Activated CD8-positive, alpha-beta memory T cell treated with anti-CD3 and anti-CD28 coated beads for 1 hour (primary cell): ENCODE measurements at places on chromosomes 1 and 21.

DNA sequence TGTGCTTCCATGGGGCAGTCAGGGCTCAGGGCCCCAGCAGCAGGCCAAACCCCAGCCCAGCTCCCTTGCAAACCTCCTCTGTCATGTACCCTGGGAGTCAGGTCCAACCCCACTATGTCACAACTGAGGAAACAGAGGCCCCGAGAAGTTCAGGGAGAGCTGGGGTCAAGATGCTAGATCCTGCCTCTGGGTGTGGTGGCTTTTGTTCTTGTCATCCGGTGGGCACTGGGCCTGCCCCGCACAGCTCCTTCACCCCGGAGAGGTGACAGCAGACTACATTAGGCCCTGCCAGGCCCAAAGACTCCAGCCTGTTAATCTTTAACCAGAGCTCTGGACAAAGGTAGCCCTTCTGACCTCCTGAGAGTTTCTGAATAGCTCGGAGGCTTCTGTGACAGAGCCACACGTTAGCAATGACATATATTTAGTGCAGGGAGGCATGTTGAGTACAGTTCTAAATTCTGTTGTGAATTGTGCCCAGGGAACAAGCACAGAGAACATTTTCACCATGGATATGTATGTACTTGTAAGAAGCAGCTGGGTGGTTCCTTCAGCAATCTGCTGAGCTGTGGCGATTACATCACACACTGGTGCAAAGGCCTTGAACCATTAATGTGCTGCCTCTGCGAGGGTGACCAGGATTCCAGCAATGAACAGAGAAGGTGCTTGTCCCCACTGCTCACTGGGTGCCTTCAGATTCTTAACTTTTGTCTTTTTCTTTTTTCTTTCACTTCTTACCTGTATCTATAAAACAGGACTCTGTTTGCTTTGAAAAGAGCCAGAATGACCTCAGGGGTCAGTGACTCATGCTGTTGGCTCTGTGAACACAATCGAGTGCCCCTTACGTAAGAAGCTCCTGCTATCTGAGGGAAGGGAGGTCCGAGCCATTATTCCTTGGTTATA, 102.8 kb downstream of the RHOU start:
- no peak for DNase-seq

GRCh38 chr1:209822706-209823105, 5.1 kb upstream of the UTP25 start:
- DNase-seq = no peak

DNA sequence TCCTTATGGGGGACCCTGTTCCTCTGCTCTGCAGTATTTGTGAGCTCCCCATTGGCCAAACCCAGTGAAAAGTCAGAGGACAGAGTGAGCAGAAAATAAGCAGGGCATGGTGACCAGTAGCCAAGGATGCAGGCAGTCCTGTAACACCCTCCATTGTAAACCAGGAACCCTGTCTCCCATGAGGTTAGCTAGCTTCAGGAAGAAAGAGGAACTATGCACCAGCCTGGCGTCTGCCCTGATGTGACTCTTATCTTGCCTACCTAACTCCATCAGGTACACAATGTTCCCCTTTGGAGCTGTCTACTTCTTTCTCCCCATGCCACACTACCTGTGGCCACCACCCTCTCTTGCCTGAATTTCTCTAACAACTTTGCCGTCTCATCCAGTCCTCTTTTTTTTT, 119.2 kb downstream of the LRIG2 start:
- no peak for DNase-seq

DNA sequence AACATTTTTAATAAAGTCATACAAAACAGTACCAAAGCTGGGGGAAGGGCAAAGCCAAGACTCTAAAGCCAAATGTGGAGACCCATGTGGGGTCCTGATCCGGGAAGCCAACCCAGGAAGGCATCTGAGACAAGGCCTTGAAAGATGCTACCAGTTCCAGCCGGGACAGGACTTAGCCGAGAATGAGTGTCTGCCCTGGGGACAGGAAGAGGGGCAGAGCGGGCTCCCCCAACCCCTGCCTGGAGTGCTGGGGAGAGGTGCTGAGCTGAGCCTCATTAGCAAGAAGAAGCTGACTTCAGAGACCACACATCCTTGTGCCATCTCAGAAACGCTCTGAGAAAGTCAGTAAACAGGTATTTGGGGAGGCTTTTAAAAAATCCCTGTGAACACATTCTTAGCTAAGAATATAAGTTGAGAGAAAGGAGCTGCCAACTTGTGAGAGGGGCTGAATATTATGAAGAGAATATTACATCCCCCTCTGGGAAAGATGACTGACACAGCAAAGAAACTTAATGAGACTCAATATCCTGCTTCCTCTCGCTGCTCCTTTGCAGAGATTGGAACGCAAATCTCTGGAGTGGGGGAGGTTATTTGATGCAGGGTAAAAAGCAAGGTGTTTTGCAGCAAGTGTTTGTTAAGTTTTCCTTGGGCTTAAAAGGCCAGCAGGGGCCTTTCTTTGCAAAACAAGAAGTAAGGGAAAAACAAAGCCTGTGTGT, 103.3 kb upstream of the KCND3 start:
- DNase-seq = no peak

DNA sequence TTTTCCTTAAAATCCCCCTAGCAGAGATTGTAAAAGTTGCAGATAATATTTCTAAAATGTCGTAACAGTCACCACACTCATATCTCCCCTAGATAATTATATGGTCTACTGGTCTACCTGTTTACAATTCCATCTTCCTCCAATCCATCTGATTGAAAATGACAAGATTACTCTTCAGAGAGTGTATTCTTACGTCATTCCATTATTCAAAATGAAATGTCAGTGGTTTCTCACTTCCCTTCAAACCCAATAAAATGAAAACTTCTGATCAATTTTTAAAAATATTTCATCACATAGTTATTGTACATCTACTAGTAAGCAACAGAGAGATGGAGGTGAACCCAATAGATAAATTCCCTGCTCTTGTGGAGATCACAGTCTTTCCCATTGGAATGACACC, 202.2 kb upstream of the C8B start:
- DNase-seq = no peak

DNA sequence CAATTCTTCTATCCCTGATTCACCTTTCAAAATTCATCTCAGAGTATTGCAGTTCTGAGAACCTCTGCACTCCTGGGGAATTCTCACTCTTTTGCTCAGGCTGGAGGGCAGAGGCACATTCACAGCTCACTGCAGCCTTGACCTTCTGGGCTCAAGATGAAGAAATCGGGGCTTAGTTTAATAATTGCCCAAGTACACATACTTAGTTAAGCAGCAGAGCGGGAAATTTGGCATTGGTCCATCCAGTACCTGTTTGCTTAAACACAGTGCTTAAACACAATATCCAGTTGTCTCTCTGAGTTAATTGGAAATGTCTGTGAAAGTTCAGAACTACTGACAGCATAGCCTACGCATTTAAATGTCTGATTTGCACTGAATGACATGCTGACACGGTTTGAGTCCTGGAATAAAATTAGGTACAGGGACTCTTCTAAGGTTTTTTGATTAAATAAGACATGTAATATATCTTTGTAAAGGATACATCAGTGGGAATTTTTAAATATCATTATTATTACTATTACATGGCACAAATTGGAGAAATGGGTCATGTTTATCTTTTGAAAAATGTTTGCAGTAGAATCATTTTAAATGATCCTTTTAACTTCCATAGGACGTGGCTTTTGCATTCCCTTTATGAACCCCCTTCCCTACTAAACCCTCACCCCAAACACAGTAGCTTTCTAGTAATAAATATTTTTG, 337.4 kb downstream of the SRGAP2C start:
- no peak for DNase-seq

DNA sequence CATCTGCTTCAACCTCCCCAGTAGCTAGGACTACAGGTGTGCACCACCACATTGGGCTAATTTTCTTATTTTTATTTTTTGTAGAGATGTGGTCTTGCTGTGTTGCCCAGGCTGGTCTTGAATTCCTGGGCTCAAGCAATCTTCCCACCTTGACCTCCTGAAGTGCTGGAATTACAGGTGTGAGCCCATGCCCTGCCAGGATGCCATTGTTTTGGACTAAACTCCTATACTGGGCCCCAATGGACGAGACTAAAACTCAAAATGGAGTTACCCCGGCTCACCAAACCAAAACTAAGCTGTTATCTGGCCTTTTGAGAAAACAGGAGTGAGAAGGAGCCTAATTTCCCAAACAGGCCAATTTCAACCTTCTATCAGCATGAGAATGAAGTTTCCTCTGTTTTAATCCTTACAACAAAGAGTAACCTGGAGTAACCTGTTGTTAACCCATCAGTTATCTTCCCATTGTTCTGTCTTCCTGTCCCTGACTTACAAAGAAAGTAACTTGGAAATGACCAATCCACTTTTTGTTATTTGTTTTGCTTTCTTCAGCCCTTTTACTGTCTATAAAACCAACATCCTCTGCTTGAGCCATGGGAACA, 29.6 kb downstream of the DMRTA2 start:
- DNase-seq = no peak

- DNase-seq = no peak
These were observed 127.1 kb downstream of the PCNX2 start for GRCh38 chr1:233168384-233168783.

- DNase-seq = no peak
These were observed 9.6 kb downstream of the DISC1 start for GRCh38 chr1:231636157-231636556.

DNA sequence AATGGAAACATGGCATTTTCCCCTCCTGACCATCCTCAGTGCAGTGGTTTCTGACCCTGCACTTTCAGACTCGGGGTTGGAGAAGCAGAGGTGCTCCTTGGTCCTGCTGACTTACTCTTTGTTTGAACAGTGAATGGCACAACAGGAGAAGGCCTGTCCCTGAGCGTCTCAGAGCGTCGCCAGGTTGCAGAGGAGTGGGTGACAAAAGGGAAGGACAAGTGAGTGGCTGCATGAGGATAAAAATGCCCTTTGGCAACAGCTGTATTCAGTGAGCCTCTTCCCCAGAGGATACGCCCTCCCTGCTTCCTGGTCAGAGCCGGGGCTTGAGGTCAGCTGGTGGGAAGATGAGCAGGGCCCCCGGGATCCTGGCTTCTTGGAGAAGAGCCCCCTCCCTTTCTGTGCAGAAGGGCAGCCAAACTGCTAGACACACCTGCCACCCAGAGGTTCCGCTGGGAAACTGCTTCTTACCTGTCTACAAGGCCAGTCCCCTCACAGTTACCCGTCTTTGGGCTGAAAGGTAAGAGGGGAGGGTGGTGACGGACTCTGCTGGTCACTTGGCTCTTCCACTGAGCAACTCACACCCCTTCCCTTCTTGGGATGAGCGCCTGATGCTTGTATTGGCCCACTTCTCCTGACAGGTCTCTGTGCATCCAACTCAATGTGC, 16.6 kb downstream of the NPL start:
- DNase-seq = no peak

- DNase-seq = no peak
These were observed 380.1 kb downstream of the NUF2 start for GRCh38 chr1:163701783-163702374.

DNA sequence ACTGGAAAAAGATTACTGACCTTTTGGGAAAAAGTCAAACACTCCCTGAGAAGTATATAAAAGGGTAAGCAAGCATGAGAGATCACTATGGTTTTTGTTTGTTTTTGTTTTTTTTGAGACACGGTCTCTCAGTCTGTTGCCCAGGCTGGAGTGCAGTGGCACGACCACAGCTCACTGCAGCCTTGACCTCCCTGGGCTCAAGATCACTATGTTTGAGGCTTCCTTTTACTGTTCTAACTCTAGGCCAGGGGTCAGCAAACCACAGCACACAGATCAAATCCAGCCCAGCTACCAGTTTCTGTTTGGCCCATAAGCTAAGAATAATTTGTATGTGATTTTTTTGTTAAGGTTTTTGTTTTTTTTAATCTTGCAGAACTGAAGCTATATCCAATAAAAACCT, 25.7 kb downstream of the PSMB4 start:
- no peak for DNase-seq

DNA sequence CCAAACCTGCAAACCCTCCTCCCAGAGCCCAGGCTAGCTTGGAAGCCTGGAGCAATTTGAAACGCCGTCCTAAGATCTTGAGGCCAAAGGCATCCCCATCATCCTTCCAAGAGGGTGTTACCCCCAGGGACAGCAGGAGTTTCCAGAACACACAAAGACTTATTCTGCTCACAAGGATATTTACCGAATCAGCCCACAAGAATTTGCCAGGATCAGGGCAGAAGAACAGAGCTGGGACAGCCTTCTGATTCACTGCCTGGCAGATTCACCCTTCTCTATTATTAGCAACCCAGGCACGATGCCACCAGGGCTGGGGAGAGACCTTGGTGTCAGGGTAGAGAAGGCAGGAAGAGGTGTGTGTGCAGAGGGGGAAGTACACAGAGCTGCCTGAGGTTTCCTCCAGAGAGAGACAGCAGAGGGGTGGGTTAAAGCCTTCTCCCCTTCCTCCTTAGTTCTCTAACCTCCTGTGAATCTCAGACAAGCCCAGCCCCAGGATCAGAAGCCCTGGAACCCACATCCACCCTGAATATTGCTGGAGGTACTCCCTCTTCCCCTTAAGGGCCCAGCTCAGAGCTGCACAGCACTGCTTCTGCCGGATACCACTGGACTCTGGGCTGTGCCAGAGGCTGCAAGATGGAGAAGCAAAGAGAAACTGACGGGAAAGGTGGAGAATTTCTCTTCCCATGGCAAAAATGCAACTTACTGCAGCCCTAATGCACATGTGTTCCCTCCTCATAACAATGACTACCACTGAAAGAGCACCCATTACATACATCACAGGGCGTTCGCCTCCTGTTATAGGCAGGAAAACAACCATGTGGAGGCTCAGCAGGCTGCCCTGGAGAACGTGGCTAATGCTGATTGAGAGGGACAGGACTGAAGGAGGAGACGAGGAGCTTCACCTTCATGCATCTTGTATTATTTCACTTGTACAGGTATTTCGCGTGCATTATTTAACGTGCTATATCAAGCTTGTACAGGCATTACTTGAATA, 61.8 kb downstream of the ITPKB start:
- DNase-seq = peak; percentile 55

GRCh38 chr1:7404046-7404742, 366.9 kb upstream of the VAMP3 start:
- no peak for DNase-seq

- DNase-seq = no peak
These were observed 35.6 kb downstream of the PRPF38A start for GRCh38 chr1:52439976-52440375.

GRCh38 chr21:46666941-46667740, 31.7 kb downstream of the PRMT2 start:
- DNase-seq = no peak

DNA sequence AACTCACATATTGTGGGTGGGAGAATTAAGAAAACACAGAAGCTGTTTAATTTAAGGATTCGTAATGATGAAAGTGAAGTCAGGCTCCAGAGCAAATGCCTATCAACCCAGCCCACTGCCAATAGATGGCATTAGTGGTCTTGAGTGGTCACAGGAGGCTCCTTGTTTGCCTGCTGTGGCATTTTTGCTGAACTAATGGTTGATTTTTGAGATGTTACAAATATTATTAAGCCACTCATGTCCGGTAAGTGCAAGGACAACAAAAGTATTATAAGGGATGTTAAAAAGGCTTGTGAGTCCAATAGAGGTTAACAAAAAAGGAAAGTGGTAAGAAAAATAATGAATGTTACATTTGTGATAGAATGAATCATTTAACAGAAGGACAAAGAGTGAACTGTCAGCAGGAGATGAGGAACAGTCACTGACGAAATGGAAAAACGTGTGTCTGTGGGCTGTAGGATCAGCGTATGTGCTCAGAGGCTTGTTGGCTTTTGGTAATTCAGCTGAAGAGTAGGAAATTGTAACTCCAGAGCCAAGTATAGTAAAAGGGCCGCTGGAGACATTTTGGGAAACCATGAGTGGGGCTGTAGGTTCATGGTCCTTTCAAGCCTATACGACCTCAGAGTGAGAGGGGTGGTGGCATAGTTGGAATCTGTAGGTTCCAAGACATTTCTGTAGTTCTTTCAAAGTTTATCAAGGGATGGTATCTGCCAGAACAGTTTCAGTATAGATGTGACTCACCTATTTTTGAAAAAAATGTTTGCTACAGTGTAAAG, 11.2 kb downstream of the SFT2D2 start:
- DNase-seq = no peak

GRCh38 chr1:237664348-237664747, 226.4 kb downstream of the ZP4 start:
- no peak for DNase-seq
